ENCODE measurements at places on chromosomes 13 and 19.
A peak's percentile ranks its signal among the peaks of the same experiment; 100 is the strongest.

DNA sequence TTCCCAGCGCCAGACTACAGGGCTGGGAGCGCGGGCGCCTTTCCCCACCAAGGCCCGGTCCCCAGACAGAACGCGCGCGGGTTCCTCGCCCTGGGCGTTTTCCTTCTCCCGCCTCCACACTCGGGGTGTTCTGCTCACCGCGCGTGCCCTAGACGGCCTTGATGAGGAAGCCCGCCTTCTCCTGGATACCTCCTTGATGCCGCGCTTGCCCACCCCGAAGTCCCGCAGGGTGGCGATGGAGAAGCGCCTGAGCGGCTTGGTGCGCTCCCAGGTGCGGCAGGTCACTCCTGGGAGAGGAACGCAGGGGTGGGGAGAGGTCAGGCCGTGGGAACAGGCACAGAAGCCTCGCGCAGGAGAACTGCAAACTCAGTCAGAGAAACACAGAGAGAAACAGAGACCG is 34.8 kb downstream of the CYP2B6 start:
- no peak for DNase-seq

DNA sequence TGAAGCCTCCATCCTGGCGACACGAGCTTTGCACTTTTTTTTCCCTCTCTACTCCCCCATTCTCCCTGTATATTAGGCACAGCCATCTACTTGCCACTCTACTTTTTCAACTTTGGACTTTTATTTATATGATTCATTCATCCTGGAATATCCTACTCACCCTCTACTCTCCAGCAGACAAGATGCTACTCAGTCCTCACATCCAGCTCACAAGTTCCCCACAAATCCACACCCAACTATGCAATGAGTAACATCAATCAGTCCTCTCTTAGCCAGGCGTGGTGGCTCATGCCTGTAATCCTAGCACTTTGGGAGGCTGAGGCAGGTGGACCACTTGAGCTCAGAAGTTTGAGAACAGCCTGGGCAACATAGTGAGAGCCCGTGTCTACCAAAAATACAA is 23.9 kb upstream of the URAD start:
- no peak for DNase-seq

GRCh38 chr13:29849731-29850212 is 645 bp downstream of the UBL3 start:
- DNase-seq: peak; percentile 31

DNA sequence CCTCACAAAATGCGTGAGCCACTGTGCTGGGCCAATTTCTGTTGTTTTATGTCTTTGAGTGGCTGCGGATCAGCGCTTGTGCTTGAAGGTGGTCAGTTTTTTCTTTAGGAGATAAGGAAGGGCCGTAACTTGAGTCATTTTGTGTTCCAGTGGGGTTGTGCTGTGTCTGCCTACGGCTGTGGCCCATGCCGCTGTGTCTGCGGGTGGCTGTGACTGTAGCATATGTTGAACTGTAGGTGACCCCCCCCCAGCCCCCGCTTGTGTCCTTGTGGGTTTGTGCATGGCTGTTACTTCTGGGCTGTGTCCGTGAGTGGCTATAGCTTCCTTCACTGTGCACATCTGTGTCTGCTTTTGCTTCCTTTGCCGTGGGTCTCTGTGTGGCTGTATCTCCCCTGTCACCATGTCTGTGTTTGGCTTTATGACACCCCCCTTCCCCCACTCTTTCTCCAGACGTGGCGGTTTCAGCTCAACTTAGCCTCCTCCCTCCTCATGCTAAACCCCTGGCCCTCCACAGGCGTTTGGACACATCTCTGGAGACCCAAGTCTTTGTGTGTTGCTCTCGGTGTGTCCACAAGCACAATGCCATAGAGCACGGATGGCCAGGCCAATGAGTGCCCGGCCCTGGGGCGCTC is 675 bp downstream of the PPP1R14A start:
- DNase-seq: no peak

DNA sequence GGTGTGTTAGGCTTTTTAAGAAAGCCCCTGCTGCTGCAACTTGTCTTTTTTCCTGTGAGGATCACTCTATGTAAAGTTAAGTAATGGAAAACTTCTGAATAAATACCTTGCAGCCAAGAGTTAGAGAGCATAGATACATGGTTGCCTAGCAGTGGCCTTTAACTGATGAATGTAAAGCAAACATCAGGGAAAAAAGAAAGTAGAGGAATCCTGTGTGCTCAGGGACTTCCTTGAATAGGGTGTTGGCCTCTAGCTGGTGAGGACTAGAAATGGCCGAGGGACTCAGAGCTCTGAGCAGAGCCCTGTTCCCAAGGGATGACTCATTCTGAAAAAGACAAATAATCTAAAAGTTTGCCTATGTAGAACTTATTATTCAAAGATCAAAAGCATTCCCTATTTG is 135.7 kb downstream of the MIPEP start:
- no peak for DNase-seq

GRCh38 chr19:9453953-9454352 is 18.6 kb upstream of the ZNF266 start:
- DNase-seq: no peak

DNA sequence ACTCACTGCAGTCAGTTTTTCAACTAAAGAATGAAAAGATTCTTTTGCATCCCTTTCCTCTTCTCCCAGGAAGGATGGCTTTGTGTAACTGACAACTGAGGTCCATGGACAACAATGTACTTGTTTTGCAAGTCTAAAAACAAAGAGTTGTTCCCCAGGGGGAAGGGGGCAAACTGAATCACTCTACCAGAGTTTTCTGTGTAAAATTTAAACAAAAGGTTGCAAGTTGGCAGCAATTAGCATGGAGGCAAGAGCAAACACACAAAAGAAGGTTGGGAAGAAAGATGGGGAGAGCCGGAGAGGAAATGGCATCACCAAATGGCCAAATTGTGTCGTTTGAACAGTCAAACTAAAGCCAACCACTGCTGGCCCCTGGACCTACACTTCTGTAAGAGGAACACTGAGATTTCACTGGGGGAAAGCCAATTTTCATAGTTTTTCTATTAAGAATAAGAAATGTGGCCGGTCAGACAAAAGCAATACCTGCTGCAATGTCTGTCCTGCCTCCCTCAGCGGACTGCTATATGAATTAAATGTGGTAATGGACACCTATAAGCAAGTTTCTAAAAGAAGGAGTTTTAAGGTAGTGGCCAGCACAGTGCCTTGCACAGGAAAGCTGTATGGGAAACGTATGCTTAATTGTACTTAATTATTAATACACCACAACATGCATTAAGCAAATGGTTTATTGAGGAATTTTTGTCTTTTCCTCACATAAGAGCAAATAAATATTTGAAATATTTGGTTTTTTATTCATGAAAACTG is 16.1 kb upstream of the SACS start:
- no peak for DNase-seq

GRCh38 chr19:45500918-45501729 is 2.9 kb downstream of the PPM1N start:
- no peak for DNase-seq

DNA sequence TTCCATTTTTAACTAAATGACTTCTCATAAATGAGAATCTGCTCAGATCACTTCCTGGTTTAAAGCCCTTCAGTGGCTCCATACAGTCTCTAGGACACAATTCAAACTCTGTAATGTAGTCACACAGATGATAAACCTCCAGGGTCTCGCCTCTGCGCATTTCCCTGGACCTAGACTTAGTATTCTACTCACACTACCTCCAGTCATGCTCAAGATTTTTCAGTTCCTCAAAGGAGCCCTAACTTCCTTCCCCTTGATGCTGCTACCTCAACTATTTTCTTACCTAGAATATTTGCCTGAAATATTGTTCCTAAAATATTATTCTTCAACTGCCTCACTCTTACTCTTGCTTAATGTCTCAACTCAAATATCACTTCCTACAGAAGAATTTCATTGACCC is 86.7 kb upstream of the TPP2 start:
- no peak for DNase-seq

DNA sequence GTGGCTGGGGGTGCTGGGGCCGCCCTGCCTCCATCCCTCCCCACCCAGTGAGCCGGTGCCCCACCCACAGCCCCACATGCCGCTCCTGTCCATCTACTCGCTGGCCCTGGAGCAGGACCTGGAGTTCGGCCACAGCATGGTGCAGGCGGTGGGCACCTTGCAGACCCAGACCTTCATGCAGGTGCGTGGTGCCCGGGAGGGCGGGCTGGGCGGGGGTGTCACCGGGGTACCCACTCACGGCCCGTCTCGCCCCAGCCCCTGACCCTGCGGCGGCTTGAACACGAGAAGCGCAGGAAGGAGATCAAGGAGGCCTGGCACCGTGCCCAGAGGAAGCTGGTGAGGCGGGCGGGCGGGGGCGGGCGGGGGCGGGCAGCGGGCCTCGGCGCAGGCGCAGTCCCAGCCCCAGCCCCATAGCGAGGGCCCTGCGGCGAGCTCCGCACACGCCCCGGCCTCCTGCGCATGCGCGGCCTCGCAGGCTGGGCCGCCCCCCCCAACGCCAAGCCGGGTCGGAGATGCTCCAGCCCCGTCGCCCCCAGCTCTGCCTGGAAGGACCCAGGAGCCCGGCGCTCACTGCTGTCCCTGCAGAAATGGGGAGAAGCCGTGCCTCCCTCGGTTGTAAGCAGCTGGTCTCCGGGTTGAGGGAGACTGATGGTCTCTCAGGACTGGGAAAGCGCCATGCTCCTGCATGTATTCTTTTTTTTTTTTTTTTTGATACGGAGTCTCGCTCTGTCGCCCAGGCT is 7.7 kb downstream of the ARHGAP45 start:
- DNase-seq: peak; percentile 95

- DNase-seq: no peak
Measured at GRCh38 chr13:49314344-49314882, 66.7 kb downstream of the CDADC1 start.

- DNase-seq: no peak
Measured at GRCh38 chr19:15507068-15508034, 974 bp upstream of the CYP4F22 start.

GRCh38 chr19:44900328-44901244 is 5.0 kb upstream of the APOE start:
- no peak for DNase-seq

DNA sequence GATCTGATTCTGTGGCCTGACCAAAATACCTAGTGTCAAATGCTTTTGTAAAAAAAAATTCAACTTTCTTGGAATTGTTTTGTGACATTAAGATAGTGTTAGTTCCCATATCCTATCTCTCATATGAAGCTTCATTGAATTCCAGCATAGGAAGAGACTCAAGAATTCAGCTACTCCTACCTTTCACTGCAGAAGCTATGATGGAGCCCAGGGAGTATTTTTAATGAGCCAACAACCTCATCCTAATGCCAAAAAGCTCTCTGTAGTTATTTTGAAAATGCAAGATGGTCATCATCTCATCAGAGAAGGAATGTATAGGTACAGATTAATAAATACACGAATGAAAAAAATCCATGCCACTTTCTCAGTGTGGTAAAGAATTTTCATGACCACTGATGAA is 431.2 kb upstream of the SGCG start:
- DNase-seq: no peak

- DNase-seq: no peak
Measured at GRCh38 chr13:113066142-113066455, 39.5 kb upstream of the F7 start.

GRCh38 chr19:14048443-14049153 is 13.3 kb downstream of the PALM3 start:
- DNase-seq: peak; percentile 76

GRCh38 chr19:33641956-33642498 is 20.3 kb downstream of the CHST8 start:
- no peak for DNase-seq

GRCh38 chr13:62663767-62664166 is 1248.1 kb upstream of the PCDH20 start:
- no peak for DNase-seq

DNA sequence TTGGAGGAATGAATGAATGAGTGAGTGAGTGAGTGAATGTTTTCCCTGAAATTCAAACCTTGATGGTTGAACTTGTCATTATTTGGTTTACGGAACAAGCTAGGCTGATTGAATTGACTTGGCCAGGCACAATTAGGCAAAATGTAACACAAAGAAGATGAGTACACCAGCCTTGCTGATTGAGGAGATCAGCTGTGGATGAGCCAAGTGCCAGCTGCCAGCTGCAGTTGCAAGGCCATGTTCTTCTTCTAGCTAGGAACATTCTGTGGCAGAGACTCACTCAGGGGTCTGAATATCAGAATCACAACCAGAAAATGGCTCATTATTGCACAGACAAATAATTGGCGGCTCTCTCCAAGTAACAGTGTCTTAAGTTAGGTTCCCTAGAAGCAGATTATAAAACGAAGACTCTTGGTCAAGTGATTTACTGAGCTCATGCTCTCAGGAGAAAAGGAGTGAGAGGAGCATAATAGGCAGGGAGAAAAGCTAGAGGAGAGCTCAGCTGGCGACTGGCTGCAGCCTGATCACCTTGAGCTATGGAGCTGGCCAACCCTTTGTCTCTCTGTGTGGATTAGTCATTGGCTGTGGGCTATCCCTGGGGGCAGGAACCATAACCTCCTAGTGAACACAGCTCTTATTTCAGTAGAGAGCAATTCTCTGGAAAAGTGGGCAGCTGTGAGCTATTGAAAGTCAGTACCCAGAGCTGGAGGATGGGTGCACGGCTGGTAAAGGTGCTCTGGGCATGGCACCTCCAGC is 225.3 kb upstream of the SERP2 start:
- DNase-seq: no peak

GRCh38 chr13:48377857-48378256 is 35.1 kb downstream of the LPAR6 start:
- no peak for DNase-seq

DNA sequence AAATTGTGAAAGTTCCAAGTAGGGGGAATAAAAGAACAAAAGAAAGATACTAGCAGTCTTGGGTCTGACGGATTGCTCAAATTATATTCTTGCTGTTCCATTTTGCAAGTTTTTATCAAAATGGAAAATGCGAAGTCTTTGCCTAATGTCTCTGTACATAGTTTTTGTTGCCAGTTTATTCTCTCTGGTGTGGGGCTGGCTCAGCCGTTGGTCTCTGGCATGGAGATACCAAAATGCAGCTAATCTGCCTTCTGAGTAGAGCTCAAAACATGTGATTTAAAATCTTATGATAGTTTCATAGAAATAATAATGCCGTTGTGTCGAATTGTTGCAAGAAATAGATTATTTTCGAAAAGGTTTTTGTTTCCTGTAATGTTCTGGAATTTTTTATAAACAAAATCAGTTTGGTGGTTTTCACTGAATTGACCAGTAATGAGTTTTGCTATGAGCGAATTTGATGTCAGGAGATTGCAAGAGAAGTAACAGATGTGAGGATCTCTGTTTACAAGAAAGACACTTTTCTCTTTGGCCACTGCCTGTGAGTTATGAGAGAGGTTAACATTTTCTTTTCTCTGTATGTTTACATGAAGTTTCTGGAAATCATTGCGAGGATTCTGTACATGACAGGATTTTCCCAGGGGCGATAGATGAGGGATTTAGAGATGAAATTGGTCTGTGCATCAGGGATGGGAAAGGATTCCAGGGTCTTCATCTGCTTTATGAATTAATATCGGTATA is 147.0 kb downstream of the DCT start:
- no peak for DNase-seq
